ENCODE measurements at places on chromosomes 5 and 9.
A peak's percentile ranks its signal among the peaks of the same experiment; 100 is the strongest.

DNA sequence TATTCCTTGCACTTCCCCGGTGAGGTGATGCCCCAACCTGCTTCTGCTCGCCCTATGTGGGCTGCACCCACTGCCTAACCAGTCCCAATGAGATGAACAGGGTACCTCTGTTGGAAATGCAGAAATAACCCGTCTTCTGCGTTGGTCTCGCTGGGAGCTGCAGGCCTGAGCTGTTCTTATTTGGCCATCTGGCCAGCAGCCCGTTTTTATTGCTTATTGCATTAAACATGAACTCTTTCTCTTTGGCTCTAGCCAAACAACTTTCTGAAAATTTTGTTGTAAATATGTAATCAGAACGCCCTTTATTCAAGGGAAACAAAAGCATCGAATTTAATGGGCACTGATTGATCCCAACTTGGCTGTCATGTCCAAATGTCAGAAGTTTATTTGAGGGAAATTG is 124.7 kb upstream of the FTMT start:
- no peak for DNase-seq

DNA sequence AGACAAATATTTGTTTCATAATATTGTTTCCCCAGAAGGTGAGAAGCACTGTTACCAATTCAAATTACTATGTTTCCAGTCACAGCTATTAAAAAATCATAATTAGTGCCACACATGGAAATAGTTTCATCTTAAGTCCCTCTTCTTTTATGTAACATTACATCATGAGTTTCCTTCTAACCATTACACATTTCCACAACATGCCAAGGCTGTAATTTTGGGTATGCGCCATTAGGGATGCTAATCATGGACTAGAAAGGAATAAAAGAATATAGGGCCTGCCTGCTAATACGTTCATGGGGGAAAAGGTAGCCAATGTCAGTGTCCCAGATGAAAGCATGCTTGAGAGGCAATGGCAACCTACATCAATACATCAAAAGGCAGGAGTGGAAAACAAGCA is 142.5 kb upstream of the LPAR1 start:
- DNase-seq = no peak

DNA sequence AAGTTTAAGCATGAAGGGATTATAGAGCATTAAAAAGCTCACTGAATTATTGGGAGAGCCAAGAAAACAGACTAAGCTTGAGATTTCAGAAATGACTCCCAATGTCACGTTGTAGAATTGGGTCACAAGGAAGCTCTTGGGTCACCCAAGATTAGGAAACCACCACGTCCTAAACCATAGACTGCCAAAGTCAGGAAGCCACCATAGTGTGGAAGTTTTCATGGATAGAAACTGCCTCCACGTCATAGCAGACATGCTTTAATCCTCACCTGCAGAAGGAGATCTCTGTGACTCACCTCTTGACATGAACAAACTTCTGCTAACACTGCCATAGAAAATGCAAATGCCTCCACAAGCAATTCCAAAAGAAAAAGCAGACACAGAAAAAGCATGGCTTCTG is 106.3 kb downstream of the SLC1A3 start:
- no peak for DNase-seq

DNA sequence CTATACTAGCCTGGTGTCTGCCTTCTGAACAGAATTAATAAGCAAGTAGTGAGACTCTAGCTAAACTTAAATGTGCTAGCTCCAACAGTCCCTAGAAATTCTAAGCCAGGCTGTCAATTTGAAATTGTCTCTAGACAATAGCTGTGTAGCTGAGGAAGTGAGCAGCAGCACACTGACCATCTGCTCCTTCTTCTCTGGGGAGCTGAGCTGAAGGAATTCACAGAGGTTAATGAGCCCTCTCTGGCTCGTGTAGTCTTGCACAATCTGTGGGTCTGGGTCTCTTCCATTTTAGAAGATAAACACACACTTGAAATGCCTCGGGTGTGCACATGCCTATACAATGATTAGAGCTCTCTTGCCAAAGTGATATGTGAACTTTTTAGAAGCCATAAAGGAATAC is 63.5 kb upstream of the BARX1 start:
- DNase-seq = no peak

GRCh38 chr5:151080613-151081430 is at the start of gene TNIP1:
TNIP1 (minus strand) TSS chr5:151081034; CDS start chr5:151065095, 15,939 bp downstream.
- peak; percentile 94 for DNase-seq

GRCh38 chr5:19626211-19626610 is 361.8 kb downstream of the CDH18 start:
- DNase-seq = no peak

GRCh38 chr5:152405145-152405544 is at the start of gene NMUR2:
NMUR2 (minus strand) TSS chr5:152405279; CDS start chr5:152405113, 166 bp downstream.
- no peak for DNase-seq

DNA sequence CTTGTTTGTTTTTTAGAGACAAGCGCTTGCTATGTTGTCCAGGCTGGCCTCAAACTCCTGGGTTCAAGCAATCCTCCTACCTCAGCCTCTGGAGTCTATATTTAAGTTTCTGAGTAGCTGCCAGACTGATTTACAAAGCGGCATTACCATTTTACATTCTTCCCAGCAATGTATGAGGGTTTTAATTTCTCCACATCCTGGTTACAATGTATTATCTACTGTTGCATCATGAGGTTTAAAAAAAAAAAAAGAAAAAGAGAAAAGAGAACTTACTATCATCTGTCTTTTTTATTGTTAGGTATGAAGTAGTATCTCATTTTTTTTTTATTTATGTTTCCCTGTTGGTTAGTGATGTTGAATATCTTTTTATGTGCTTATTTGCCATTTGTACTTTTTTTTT is 18.9 kb upstream of the CLINT1 start:
- DNase-seq = no peak

DNA sequence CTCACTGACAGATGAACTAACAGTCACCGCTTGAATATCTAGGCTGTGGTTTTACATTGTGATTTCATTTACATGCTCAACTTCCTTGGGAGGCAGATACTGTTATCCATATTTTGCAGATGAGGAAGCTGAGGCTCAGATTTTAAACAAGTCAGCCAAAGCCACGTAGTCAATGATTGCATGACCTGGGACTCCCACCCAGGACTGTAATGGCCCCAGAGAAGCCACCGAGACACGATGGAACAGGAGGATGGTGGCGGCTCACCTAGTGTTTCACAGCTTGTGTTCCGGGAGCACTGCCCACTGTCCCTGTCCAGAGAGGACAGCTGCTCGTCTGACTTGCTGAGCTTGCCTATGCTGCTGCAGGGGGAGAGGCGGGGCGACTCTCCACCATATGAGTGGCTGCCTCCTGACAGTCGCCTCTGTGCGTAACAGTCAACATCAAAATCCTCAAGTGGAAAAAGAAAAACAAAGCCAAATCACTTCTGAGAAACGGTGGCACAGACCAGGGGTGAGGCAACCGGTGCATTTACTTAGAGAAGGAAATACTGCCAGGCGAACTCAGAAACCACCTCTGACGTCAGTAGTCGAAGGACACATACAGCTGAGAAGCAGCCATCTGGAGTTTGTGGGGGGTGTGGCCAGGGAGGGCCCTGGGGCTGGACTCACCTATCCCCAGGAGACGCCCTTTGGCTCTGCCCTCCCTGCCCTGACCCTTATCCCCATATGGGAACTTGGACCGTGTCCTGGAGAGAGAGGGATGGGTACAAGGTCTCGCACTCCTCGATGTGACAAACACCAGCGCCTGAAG is 82.5 kb downstream of the PRRT1B start:
- DNase-seq = peak; percentile 41

- DNase-seq = no peak
Observed at GRCh38 chr9:117687532-117687931, 16.7 kb upstream of the TLR4 start.

Data from activated naive CD4-positive, alpha-beta T cell treated with anti-CD3 and anti-CD28 coated beads for 36 hours (primary cell).